ENCODE measurements at places on chromosomes 3 and 15.

DNA sequence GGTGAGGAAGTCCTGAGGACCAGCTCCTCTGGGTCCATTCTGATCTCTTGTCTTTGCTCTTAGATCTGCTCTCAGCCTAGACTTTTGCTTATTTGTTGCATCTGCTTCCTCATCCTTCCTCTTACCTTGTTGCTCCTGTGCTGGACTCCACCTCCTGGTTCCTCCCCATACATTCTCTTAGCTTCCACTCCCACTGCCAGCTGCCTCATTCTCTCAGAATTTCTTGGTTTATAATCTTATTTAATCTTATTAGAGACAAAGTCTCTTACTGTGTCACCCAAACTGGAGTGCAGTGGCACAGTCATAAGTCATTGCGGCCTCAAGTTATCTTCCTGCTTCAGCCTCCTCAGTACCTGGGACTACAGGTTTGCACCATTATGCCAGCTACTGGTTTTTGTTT, 68.2 kb upstream of the PSMD6 start:
- DNase-seq = no peak

DNA sequence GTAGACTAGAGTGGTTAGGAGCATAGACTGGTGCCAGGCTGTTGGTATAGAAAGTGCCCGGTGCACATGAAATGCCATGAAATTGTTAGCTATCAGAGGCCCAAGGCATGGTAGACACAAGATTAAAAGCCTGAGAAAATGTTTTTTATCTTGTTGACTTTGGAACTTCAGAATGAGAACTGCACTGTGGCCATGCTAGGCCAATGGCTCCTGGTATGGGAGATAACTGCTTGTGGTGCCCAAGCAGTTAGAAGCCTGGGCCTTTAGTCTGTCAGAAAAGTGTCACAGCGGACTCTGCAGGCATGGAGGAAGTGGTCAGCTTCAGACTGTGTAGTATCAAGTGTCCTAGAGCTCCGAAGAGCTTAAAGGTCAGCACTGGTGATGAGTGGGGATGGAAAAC, 11.9 kb downstream of the FYCO1 start:
- DNase-seq = no peak

- no peak for DNase-seq
Observed at GRCh38 chr3:43537225-43537624, 84.6 kb downstream of the ANO10 start.

DNA sequence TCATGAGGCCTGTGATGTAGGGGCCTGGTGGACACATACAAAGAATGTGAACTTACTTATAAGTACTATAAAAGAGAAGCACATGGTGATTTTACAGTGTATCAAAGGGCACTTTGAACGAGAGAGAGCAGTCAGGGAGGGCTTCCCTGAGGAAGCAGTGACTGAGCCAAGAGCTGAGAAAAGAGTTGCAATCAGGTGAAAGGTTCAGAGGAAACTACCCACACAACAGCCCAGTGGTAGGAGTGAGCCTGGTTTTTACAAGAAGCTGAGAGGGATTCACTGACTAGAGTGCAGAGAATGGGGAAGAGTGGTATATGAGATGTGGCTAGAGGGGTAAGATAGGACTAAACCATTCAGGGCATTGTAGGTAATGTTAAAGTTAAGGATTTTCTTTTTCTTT, 57.1 kb downstream of the CALML4 start:
- DNase-seq = no peak

DNA sequence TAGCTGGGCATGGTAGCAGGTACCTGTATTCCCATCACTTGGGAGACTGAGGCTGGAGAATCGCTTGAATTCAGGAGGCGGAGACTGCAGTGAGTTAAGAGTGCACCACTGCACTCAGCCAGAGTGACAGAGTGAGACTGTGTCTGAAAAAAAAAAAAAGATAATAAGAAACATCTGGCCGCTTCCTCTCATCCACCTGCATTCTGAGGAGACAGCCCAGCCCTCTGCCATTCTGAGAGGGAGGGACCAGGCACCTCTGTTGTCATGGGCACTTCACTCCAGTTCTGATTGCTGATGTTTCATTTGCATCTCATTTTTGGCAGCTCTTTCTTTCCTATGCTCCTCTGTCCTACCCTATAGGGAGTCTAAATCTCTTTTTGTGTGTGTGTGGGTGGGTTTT, 36.4 kb upstream of the GSK3B start:
- no peak for DNase-seq

- DNase-seq = no peak
Observed at GRCh38 chr3:152626226-152626625, 208.7 kb upstream of the P2RY1 start.

DNA sequence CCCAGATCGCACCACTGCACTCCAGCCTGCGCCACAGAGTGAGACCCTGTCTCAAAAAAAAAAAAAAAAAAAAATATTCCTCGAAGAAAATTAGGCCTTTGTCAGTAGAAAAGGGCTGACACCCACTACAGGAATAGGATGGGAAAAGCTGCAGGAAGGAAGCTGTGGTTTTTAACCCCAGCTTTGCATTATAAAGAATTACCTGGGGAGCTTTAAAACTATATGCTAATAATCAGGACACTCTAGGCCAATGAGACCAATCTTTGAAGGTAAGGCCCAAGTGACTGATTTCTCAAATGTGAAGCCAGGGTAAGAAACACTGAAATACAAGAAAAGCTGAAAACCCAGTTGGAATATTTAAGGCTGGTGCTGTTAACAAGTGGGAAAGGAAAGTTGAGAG, 74.3 kb downstream of the RBPMS2 start:
- no peak for DNase-seq

DNA sequence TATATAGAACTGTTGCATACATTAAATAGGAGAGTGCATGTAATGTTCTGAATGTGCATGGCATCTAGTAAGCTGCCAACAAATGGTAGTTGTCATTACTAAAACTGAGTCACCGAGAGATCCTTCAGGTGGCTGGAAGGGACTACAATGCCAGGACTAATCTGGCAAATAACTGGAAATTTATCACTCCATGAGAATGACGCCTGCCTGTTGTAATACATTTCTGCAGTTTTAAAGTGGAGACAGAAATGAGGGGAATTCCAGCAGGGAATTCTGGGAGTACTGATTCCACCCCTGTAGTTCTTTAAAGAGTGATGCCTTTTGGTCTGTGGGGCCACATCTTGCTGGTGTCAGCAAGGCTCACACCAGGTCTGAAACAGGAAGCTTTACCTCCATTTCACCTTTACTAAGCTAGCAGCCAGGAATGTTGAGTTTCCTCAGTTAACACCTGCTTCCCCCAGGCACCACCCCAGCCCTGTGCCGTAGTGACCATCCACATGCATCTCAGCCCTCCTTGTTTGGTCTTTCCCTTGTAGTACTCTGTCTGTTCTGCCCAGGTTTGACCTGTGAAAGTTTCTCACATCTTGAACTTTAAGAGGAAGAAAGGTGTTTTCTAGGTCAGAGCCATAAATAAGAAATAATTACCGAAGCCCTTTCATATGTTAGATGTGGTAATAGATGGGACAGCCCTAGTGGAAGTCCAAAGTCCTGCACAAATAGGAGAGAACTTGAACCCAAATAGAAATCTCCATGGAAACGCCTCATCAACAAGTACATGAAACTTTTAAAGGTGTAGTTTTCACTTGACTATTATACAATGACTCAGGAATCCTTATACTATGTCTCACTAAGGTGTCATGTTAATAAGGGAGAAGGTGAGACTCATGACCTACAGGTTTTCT, 56.7 kb upstream of the LMOD3 start:
- DNase-seq = no peak

DNA sequence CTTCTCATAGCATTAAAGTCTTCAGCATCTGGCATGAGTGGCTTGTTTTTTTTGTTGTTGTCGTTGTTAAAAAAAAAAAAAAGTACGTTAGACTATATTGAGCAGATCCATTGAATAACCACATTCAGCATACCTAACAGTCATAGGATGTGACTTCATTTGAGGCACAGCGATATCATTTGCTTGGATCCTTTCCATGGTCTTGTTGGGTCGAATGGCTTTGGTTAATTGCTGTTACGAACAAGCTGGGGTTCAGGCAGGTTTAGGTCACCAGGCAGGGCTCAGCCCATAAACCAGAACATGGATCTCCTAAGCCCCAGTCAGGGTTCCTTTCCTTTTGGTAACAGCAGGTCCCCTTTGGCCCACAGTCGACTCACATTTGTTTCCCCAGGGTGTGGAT, 76.2 kb downstream of the POLR2M start:
- DNase-seq = no peak

DNA sequence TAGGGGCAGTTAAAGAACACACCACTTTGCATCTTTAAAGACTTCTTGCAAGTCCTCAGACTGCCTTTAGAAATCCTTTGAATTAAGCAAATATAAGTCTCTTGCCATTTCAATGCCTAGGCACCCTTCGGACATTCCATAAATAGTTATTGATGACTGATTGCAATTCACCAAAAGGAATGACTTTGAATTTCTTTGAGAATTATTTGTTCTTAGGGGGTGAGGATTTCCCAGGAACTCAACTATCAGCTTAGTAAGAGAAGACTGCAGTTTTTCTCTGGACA, 495 bp upstream of the MYEF2 start:
- no peak for DNase-seq

DNA sequence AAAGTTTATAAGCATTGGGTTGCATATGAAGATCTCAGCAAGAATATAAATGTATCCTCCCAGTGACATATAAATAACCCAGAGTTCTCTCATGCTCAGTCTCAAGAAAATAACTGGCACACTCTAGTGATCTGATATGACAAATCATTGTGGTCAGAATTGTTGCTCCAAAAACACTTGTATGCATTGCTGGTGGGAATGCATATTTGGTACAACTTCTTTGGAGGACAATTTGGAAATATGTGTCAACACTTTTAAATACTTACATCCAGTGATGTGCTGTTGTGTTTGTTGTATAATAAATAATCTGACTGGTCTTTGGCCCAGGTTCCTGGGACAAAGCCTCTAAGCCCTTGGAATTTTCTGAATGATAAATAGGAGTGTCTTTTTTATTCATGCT, 66.7 kb upstream of the STT3B start:
- no peak for DNase-seq

DNA sequence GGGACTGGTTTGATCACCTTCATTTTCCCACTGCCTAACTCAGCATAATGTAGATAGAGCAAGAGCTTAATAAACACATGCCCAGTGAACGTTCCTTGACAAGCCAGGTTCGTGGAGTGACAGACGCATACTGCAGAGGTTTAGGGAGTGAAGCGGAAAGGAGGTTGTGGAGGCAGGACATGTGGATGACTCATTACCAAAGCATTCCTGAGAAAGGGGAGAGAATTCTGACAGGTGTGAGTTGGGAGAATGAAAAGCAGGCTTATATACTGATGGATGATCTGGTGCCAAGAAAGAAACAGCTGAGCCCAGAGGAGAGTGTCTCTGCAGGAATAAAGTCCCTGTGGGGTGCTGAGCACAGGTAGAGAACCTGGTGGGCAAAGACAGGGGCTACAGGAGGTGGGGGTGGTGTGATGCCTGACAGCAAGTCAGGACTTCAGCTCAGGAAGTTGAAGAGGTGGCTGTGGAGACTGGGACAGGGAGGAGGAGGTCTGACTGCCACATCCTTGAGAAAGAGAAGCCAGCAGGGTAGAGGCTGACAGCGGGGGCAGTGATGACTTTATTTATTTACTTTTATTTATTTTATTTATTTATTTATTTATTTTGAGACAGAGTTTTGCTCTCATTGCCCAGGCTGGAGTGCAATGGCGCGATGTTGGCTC, 2.4 kb upstream of the RPL29 start:
- DNase-seq = no peak

DNA sequence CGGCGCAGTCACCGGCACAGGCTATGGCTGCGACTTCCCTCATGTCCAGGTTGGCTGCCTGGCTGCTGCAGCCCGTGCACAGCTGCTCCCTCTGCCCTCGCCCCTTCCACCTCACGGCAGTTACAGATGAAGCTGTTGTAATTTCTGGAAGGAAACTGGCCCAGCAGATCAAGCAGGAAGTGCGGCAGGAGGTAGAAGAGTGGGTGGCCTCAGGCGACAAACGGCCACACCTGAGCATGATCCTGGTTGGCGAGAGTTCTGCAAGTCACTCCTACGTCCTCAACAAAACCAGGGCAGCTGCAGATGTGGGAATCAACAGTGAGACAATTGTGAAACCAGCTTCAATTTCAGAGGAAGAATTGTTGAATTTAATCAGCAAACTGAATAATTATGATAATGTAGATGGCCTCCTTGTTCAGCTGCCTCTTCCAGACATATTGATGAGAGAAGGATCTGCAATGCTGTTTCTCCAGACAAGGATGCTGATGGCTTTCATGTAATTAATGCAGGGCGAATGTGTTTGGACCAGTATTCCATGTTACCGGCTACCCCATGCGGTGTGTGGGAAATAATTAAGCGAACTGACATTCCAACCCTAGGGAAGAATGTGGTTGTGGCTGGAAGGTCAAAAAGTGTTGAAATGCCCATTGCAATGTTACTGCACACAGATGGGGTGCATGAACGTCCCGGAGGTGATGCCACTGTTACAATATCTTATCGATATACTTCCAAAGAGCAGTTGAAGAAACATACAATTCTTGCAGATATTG, 13.2 kb upstream of the GNB4 start:
- no peak for DNase-seq

DNA sequence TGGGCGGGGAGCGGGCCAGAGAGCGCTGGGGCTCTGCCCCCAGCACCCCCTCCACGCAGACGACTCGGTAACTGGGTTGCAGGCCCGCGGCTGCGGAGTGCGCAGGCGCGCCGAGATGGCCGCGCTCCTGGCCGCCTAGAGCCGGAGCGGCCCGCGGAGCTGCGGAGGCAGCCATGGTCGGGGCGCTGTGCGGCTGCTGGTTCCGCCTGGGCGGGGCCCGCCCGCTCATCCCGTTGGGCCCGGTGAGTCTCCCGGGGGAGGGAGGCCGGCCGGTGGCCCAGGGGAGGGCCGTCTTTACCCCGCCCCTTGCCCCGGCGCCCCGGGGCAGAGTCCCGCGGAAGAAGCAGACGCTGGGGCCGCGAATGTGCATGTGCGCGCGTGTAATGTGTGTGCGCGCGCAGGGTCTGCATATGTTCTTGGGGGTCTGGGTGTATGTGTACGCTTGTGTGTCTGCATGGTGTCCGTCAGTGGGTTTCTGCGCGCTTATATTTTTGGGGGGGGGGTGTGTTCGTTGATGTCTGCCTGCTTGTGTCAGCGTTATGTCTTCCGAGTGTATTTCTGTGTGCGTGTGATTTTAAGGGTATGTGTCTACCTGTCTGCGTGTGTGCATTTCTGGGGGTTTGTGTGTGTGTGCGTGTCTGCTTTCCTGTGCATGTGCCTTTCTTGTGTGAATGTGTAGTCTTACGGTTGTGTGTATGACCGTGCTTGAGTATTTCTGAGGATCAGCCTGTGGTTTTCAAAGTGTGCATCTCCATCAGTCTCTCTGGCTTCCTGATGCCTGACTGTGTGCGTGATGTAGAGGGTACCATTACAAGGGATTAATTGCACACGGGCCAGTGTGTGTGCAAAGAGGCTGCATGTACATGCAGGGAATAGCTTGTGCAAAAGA, at the start of gene ABHD14A:
Gene ABHD14A (plus strand): TSS at position 102 of the 889 bp plus-strand sequence. CDS start 72 bp downstream, at position 174.
- peak; percentile 69 for DNase-seq
